ENCODE measurements at places on chromosomes 11 and 22. TPM values are rescaled to one million over a fixed set of nuclear protein-coding genes. Genes with fewer than 3 reads are reported as not detected.

The SLN gene
- not detected for total RNA-seq

The SUSD2 gene
- 82.6 TPM for total RNA-seq

The MYO18B gene
- 0.71 TPM for total RNA-seq

The ZP1 gene
- total RNA-seq = not detected

DNA sequence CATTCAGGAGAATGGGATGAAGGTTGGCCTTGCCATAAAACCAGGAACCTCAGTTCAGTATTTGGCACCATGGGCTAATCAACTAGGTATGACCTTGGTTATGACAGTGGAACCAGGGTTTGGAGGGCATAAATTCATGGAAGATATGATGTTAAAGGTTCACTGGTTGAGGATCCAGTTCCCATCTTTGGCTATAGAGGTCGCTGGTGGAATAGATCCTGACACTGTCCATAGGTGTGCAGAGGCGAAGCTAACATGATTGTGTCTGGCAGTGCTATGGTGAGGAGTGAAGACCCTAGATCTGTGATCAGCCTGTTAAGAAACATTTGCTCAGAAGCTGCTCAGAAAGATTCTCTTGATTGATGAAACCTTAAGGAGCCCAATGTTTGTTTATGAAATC is 5.7 kb downstream of the NF2 start:
- no peak for DNase-seq

- DNase-seq = no peak
Measured at GRCh38 chr11:2095542-2095941, 43.6 kb downstream of the IGF2 start.

The OR5A1 gene
- total RNA-seq = not detected
